ENCODE measurements at places on chromosomes 3 and 15. TPM values are rescaled to one million over a fixed set of nuclear protein-coding genes. Genes with fewer than 3 reads are reported as not detected.

DNA sequence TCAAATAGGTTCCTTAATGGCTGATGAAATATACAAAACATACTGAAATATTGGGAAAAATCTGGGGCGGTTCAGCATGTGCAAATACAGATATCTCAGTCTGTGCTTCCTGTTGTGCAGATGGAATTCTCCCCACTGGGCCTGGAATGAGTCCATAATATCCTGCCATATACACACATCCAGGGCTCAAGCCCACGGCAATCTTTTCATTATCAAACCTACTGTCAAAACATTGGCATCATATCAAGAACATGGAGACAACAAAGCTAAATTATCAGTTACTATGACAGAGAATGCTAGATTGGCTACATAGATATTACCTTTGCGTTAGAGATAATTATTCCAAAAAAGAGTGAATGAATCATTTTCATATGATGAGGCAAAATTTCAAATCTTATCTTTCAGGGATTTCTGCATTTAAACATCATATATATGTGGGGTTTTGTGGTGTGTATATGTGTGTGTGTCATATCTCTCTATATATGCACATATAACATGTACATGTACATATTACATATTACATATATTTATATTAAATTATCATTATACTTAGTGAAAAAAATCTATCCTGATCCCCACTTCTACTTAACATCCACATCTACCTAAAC, 713.3 kb downstream of the GBE1 start:
- no peaks in the 10 kb centered on the region for H3K36me3 ChIP-seq
- no peak overlapping the region for H3K27ac ChIP-seq
- no peak for DNase-seq
- H3K4me3 ChIP-seq = no peak overlapping the region
- no peaks in the 10 kb centered on the region for H3K27me3 ChIP-seq

DNA sequence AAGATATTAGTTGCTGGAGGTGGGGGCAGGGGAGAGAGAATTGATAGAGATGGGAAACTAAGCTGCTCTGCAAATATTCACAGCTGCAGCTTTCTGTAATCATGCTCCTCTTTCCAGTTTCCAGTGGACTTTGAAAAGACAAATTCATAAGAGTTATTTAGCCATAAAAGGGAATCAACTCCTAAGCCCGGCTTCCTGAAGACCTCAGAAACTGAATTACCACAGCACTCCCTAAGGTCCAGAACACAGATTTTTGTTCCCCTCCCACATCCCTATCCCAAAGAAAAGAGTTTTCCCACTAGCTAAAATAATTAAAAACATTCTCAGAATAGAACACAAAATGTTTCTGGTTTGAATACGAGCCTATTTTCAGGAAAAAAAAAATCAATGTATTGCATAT, 871.8 kb upstream of the NR2F2 start:
- DNase-seq = no peak
- H3K27me3 ChIP-seq = peaks cover 1% of the 10 kb centered on the region
- H3K4me1 ChIP-seq = peaks cover 11% of the 10 kb centered on the region
- no peak overlapping the region for H3K27ac ChIP-seq

DNA sequence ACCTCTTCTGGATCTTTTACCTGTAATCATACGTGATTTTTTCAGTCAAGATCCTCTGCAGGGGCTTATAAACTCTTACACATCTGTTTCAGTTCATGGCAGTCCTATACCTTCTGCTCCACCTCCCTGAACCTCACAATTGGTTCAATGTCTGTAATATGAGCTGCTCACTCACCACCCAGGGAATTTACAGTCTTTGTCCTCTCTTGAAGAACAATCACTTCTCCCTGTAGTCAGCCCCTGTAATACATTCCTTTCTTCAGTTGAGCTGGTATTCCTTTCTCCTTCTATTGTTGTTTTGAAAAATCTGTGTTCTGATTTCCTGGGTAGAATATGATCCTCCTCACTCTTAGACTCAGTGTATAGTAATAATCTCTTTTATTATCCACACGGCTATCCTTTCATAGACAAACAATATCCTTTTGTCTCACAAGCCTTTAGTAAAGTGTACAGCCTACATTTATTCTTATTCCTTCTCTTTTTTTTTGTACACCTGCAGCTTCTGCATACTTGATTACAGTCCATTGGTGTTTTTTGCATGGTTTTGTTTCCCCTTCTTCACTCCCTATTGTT, 101.8 kb downstream of the NECTIN3 start:
- no peak overlapping the region for H3K4me3 ChIP-seq
- no peaks in the 10 kb centered on the region for H3K4me1 ChIP-seq
- H3K36me3 ChIP-seq = peaks cover 2% of the 10 kb centered on the region
- H3K27me3 ChIP-seq = no peaks in the 10 kb centered on the region
- no peak for DNase-seq

DNA sequence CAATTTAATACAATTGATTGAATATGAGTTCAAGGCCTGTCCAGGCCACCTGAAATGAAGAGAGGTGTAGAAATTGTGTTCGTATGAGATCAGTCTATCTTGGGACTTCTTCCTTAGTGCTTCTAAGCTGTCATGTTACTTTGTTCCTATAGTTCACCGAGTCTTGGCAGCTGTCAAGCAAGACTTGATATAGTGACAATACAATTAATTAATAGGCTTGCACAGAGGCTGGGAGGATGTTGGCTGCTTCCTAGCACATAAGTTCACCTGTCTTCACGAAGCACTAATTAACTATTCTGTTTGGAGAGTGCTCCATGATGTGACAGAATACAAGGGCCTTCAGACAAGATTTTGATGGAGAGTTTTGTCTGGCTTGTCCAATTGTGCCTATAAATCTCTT, 103.7 kb upstream of the CD96 start:
- no peaks in the 10 kb centered on the region for H3K36me3 ChIP-seq
- DNase-seq = no peak
- no peaks in the 10 kb centered on the region for H3K4me1 ChIP-seq
- H3K27me3 ChIP-seq = no peaks in the 10 kb centered on the region

NANOGP8 gene
- total RNA-seq = not detected
